ENCODE measurements at places on chromosomes 2 and 18.

- no peak for DNase-seq
These were observed 509.4 kb upstream of the SETBP1 start for GRCh38 chr18:44171301-44171700.

DNA sequence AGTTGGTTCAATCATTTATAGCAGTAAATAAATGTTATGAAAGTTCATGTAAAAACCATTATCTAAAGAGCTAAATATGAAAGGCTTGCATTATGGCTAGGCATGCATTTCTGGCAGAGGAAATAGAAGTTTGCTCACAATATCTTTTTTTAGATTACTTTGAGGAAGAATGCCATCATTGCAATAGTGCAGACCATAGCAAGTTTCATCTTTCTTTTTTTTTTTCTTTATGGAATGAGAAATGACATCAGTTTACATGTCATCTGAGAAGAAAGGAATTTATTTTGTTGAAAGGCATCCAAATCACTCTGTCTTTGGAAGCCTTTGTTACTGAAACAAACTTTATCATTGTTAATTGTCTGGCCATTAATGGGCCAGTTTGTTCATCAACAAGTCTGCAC is 74.5 kb upstream of the NCKAP5 start:
- no peak for DNase-seq

- DNase-seq, result no peak
These were observed 95.2 kb downstream of the EPB41L5 start for GRCh38 chr2:120108049-120108448.

- no peak for DNase-seq
These were observed 338.0 kb downstream of the TDRD15 start for GRCh38 chr2:21461754-21462240.

- no peak for DNase-seq
These were observed 71.3 kb upstream of the FN1 start for GRCh38 chr2:215507136-215507535.

GRCh38 chr18:28040211-28040610 is 136.7 kb downstream of the CDH2 start:
- no peak for DNase-seq

DNA sequence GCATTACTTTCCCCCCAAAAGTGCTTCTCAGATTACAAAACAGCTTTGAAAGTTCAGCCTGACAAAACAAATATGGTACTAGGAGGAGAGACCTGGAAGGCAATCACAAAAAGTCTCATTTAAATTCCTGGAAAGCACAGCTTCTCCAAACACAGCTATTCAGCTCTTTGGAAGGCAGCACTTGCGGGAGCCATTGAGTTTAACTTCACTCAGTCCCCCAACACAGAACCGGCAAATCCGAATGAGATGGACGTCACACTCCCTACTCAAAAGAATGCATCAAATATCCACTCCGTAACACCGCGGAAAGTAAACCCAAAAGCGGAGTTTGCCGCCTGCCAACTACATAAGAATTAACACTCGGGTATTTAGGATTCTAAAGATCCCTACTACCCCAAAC is 638 bp downstream of the ST6GAL2 start:
- DNase-seq, result no peak

- DNase-seq, result no peak
These were observed 52.8 kb downstream of the MARCO start for GRCh38 chr2:118994778-118995177.

GRCh38 chr2:132651115-132652045 is 18.6 kb downstream of the LYPD1 start:
- DNase-seq, result no peak

- DNase-seq, result no peak
These were observed 15.9 kb downstream of the GLS start for GRCh38 chr2:190896477-190896876.

DNA sequence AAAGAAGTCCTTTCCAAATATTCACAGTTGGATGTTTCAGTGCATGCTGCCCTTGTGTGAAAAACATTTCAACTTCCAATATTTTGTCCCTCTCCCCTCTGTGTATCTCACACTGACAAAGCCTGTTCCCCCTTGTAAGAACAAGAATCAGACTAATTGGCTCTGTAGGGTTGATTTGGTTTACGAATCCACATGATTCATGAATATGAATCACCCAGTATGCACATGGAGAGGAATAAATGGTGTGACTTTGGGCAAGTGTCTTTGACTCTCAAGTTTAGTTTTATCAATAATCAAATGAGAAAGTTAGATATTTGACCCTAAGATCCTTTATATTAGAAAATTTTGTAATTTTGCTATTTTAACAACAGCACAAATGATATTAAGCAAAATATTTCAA is 9.3 kb upstream of the CDH20 start:
- no peak for DNase-seq

GRCh38 chr2:232543928-232544631 is 4.6 kb downstream of the CHRNG start:
- no peak for DNase-seq

GRCh38 chr18:6719098-6719846 is 10.2 kb upstream of the ARHGAP28 start:
- DNase-seq, result no peak

- DNase-seq, result no peak
These were observed 136.7 kb upstream of the SPHKAP start for GRCh38 chr2:228318218-228318617.

- no peak for DNase-seq
These were observed 75.6 kb downstream of the COL3A1 start for GRCh38 chr2:189049709-189050164.

GRCh38 chr2:232984451-232985207 is 28.4 kb downstream of the NGEF start:
- DNase-seq, result no peak

GRCh38 chr2:238879621-238880377 is 31.9 kb downstream of the TWIST2 start:
- no peak for DNase-seq

DNA sequence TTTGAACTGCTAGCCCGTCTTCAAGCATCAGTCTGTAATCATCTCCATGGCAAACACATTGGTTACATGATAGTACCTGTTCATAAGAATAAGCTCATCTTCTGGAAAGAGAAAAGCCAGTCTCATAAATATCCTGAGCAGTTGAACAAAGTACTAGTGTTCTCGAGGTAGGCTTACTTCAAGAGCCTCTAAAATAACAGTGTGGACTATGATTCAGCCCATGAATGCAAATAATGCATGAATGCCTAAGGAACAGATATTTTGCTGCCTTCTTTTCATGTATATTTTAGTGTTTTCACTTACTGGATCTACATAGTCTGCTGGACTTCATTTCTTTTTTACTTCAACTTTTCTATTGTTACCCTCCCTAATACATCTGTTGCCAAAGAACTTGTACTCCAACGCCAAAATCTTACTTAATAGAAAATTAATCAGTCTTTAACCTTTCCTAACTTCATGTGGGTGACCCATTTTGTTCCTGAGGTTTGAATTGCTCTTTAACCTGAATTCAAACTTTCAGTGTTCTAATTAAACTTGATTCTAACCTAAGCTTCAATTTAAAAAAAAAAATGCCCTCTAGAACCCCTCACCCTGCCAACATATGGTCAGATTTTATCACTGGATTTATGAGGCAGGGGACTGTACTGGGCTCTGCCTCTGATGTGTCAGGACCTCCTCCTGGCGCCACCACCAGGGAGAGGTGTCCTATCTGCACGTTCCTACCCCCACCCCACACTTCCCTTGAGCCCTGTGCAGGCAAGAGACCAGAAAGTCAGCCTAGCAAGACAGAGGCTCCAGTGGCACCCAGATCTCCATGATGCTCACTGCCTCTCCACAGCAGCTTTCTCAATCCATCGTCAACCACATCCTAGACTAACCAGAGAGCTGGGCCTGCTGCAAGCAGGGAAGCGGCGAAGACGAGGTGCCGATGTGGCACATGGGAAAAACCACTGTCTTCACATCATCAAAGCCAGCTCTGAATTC is 264.7 kb upstream of the ID2 start:
- no peak for DNase-seq

- no peak for DNase-seq
These were observed 101.6 kb upstream of the THOC1 start for GRCh38 chr18:369224-370015.

GRCh38 chr2:27954771-27955383 is 64.3 kb downstream of the BABAM2 start:
- no peak for DNase-seq

DNA sequence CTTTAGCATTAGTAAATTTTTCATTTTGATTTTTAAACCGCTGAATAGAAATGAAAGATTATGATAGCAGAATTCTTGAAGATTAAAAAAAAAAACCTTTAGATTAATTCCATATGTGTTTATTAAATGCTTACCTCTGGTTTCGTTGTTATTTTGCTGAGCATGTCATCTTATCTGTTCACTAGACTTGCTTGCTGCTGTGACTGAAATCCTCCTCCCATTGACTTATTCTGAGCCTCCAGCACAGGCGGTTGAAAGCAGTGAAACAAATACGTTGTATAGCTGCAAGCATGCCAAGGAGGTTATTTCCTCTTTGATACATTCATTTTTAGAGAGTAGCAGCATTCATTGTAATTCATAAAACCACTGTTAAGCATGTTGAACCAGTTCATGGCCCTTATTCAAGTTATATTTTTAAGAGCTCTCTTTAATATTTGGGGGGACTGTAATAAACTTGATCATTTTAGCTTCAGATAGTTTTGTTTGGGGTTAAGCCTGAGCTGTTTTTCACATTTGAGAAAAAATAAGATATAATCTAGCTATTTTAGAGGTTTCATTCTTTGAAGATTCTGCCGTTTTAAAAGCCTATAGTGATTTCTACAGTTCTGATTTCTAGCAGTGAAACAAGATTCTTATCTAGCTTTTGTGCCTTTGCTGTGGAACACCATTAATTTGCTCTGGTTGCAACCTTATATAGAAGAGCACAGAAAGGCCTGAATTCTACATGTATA is at the start of gene HTR2B:
TSS of gene HTR2B (minus strand) at position 205 of the 731 bp plus-strand sequence. CDS start 1,278 bp downstream, outside the sequence.
- DNase-seq, result no peak

GRCh38 chr2:159921752-159922404 is 123.9 kb upstream of the CD302 start:
- DNase-seq, result peak; percentile 58

DNA sequence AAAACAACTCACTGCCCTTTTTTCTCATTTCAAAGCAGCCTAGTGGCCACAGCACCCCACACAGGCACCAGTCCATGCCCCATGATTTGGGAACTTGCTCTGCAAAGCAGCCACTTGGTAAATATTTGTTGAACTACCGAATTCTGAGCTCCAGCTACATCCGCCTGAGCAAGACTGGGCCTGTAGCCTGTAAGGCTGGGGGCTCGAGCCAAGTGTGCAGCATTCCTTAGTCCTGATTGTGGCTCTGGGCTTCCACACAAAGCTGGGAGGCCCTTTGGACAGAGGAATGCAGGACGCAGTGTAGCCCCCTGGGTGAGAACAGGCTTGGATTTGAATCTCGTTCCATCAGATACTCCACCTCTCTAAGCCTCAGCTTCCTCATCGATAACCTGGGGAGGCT is 88.4 kb downstream of the ACTR2 start:
- DNase-seq, result no peak

- DNase-seq, result no peak
These were observed 27.4 kb downstream of the NR4A2 start for GRCh38 chr2:156305121-156305520.

DNA sequence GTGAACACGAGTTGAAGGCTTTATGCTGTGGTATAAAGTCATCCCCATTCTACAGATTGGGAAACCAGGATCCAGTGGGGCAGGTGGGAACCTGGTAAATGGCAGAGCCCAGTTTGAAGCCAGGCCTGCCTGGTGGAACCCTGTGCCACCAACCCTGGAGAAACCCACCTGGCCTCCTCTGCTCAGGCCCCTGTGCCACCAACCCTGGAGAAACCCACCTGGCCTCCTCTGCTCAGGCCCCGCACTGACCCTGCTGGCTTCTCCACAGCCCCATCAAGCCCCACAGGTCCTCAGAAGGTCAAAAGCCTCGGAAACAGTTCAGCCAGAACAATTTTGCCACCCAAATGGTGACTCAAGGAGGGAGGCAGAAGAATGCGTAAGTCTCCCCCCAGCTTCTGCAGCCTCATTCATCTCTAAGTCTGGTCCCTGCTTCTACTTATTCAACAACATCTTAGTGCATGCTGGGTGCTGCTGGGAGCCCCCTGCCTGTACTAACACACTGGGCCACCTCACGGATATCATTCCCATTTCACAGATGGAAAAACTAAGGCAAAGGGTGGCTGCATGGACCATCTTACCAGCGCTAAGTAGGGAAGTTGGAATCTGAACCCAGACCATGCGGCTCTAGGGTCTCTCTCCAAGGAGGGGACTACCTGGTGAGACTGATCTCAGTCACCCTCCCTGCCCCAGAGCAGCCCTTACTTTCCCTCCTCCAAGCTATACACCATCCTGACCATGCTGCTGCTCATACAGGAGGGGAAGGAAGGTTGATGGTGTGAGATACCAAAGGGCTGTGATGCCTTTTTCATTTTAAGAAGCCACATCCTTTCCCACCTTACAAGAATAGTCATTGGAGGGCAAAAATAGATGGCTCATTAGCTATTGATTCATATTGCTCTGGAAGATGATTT is 93.7 kb upstream of the ID2 start:
- no peak for DNase-seq

DNA sequence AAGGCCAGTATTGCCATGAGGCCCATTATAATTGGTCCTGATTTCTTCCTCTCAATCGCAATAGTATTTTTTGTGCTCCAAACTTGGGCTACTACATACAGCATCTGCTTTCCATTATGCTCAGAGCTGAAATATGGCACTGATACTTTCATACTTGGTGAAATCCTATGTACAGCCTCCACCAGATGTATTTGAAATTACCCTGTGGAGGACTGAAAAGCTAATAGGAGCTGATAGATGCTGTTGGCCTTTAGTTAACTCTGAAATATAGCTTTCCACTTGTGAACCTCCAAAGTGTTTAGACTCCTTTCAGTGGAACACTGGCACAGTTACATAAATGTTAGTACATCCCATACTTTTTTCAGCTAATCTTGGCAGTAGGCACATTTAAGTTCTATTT is 205.7 kb downstream of the NEDD4L start:
- DNase-seq, result no peak

DNA sequence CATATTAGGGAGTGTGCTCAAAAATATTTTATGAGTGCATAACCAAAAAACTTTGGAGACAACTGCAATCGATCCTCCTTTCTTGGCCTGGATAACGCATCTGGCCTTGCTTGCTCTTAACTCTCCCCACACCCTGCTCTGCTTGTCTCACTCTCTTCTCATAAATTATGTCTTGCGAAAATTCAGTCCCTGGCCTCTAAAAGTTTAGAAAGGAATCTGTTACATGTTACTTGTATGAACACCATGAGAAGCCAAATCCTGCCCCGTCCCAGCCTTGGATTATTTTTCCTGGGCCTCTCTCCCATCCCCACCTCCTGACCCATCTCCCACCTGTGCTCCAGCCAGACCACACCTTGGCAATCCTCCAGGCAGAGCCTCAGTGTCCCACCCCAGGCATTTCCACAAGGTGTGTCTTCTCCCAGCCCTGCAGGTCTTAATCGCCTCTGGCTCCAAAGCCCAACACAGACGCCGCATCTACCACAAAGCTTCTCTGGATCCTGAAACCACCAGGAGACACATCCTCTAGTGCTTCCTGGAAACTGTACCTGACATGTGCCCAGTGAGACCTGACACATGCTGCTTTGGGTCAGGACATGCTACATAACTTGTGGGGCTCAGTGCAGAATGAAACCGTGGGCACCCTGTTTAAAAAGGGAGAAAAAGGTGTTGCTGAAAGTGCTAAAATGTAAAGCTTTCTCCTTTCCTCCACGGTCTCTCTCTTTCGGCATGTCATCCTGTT is 99.6 kb upstream of the ST3GAL5 start:
- DNase-seq, result no peak
